T follicular helper cell (primary cell): ENCODE measurements at places on chromosomes 7 and 10.

- DNase-seq: no peak
Measured at GRCh38 chr7:35257251-35258124, 3.6 kb upstream of the TBX20 start.

DNA sequence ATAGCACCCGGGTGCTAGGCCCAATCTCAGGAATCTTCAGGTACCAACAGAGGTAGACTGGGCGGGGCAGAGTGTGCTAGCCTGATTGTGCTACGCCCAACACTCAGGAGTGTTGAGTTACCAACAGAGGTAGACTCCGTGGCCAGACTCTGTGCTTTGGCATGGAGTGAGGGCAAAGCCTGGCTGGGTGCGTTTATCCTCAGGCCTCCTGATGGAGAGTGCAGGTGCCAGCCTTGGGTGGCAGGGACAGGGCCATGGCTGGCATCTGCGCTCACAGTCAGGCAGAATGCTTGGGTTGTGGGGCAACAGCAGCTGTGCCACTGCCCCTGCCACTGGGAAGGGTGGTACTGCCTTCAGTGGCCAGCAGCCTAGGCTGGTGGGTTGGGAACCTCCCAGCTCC is 111.6 kb downstream of the NEUROD6 start:
- DNase-seq: no peak

DNA sequence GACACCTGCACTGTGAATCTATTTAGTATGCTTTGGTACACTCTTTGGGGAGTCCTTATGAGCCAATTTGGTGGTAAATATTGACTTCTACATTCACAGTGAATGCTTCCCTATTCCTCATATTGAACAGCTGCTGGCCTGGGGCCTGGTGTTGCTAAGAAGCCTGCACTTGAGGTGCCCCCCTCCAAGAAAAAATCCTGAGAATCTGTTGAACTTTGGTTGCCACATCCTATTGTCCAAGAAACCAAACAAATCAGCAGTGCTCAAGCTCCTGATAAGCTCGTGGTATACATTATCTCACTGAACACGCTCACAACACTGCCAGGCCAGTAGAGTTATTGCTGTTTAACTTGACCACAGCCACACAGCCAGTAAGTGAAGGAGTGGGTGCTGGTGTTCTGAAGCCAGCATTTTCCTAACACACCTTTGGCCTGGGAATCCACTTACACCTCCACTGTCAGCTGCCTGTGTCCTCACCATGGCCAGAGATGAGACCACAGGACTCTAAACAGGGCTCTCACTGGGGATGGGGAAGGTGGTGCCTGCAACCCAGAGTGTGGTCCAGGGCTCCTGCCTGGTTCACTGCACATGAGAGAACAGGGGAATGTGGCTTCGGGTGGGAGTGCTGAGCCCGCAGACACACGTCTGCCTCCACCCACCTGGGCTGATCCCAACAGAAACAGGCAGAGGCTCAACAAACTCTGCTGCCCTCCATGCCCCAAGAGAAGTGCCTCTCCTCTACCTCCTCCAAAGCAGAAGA is 6.7 kb downstream of the DDC start:
- no peak for DNase-seq

- DNase-seq: no peak
Measured at GRCh38 chr7:108063520-108063933, 60.6 kb upstream of the LAMB1 start.

GRCh38 chr7:152667958-152668357 is 8.0 kb downstream of the XRCC2 start:
- DNase-seq: no peak

- DNase-seq: no peak
Measured at GRCh38 chr7:144682581-144683280, 153.1 kb downstream of the TPK1 start.

- DNase-seq: no peak
Measured at GRCh38 chr7:2079332-2080059, 153.2 kb downstream of the MAD1L1 start.

- no peak for DNase-seq
Measured at GRCh38 chr7:27160145-27160545, 3.7 kb upstream of the HOXA7 start.

DNA sequence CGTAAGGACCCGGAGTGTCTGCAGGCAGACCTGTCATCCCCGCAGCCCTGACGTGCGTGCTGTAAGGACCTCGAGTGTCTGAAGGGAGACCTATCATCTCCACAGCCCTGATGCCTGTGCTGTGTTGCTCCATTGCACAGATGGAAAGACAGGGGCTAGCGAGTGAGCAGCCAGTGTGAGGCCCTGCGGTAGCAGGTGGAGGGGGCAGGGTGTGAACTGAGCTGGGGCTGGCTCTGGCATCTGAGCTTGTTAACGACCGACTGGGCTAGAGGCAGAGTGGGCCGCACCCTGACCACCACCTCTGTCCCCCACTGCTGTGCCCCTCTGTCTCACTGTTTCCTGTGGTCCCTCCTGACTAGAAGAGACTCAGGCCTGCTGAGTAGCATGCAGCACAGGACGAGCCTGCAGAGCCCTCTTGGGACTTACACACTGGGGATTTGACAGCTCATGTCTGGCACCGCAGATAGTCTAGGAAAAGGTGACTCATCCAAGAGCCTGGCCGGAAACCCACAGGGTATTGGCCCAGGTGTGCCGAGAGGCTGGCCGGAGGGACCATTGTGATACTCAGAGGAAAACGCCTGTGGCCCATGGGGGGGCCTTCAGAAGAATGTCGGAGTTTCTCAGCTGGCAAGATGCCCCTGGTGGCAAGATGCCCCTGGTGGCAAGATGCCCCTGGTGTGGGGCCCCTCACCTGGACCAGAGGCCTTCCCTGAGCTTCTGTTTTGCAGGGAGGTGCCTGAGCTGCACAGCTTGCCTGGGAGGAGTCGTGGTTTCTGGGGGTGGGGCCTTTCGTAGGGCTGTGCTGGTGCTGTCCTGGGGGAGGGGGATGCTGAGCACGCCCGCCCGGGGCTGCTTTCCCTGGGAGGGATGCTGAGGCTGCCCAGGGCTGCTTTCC is 34.3 kb downstream of the INPP5A start:
- no peak for DNase-seq

DNA sequence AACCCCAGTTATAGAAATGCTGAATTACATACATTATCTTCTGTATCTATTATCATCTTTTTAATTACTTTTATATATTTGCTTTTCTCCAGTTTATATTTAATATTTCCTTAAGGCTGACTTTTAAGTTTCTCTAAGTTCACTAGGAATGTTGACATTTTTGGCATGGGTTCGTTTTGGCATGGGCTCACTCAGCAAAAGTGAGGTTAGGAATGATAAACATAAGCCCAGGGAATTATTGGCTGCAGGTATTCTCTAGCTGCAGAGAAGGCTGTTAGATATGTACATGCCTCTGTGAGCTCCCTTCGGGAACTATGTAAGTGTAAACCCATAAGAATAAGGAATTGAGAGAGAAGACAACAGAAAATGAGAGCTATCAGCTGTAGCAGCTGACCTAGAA is 63.6 kb upstream of the RAB18 start:
- no peak for DNase-seq

- DNase-seq: no peak
Measured at GRCh38 chr10:97892506-97892905, 42.9 kb downstream of the GOLGA7B start.

- DNase-seq: no peak
Measured at GRCh38 chr7:92052159-92052558, 82.1 kb downstream of the CYP51A1 start.
